Neural crest cell (in vitro differentiated cells): ENCODE measurements at places on chromosomes 7 and 10.

GRCh38 chr10:98236862-98237261 is 31.1 kb downstream of the LOXL4 start:
- no peak for DNase-seq

GRCh38 chr7:7519528-7519927 is 16.1 kb downstream of the COL28A1 start:
- no peak for DNase-seq

DNA sequence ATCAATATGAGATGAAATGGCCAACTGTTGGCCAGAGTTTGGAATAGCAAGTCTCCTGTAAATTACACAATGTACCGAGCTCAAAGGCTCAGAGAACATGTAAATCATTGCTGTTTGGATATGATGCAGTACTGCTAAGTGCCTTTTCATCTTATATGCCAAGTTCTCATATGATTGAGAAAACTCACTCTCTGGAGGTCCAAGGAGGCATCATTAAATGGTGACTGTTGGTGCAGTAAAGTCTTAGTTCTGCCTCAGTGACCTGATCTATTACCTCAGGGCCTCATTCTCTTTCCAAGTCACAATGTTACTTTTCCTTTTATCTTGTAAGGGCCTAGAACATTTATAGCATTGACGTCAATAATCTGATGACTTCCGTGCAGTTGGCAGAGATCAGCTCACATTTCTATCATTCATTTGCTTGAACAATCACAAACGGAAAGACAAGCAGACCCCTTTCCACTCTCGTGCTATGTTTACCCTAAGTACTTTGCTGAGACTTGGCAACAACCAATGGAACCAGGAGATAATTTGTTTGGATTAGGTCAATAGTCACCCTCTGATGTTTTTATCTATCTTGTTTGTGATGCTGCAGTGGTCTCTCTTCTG is 32.6 kb upstream of the PDK4 start:
- no peak for DNase-seq

DNA sequence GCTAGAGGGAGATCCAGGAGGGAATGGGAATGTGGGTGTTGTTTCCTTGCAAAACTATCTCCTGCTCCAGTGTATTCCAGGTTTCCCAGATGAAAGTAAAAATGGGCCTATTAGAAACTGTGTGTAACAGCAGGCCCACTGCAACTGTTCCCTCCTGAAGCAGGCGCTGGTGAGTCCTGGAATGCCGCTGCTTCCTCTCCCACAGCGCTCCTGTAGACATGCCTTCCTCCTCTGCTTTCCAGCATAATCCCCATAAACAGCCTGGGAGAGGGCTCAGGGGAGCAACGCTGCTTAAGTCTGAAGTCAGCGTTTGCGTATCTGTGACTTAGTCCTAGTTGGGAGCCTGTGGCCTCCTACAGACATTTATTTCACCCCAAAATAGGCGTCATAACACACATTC is 551.0 kb upstream of the FOXK1 start:
- no peak for DNase-seq

GRCh38 chr10:69321039-69321715 is 42.9 kb downstream of the HK1 start:
- DNase-seq: no peak
